ENCODE measurements at places on chromosomes 5 and 9.
A peak's percentile ranks its signal among the peaks of the same experiment; 100 is the strongest.

GRCh38 chr5:36790847-36791246 lies 85.7 kb upstream of the NIPBL start:
- no peak for DNase-seq

- no peak for DNase-seq
Observed at GRCh38 chr5:62182802-62183201, 123.2 kb upstream of the KIF2A start.

- no peak for DNase-seq
Observed at GRCh38 chr5:52579391-52579790, 208.3 kb upstream of the ITGA1 start.

GRCh38 chr5:127746756-127747155 lies 43.6 kb downstream of the CCDC192 start:
- DNase-seq = no peak

DNA sequence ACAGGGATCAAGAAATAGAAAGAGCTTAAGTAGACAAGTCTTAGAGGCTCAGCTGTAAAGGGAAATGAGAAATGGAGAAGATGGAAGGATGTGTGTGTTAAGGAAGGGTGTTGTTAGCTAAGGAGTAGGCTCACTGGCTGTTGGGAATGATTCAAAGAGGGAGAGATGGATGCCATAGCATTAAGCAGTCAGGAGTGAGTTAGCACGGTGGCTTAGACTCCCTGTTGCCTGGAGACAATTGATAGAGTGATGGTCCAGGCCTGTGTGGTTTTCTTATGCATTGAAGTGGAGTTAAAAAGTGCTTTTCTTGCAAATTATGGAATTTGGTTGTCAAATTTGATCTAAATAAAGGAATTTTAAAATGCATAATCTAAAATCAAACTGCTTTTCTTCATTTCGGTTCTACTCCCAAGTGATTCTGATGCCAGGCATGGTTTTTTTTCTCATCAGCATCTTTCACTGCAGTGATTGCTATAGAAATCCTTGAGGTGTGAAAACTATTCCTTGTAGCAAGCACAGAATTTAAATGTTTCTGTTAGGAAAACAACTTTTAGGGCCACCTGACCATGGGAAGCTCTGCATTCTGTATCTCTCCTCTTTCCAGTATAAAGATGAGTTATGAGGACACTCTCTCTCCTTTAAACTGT lies 214.7 kb downstream of the ADCY2 start:
- no peak for DNase-seq

- no peak for DNase-seq
Observed at GRCh38 chr9:34503406-34503805, 19.4 kb downstream of the ENHO start.

DNA sequence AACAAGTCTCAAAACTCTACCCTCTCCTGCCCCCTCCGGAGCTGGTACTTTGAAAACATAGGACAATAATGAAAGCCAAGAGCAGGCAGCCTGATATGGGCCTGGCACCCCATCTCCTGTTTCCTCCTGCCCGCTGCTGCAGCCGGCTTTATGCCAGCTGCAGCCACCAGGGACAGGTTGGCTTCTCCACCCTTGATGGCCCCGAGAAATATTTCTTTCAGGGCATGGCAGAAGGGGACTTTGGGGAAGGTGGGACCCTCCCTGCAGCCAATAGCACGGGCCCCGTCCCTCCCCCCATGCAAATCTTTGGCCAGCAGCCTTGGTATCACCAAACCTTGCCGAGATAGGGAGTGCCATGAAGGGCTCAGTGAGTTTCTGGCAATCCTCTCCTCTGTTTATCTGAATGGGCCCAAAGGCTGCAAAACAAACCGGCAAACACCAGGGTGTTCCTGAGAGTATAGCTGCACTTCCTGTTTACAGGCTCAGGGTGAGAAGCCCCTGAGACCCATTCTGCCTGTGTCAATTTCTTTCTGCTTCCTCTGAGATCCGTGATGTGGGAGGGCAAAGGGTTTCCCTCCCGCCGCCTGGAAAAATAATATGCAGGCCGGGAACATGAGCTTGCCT lies 73.4 kb upstream of the BOD1 start:
- DNase-seq = no peak

DNA sequence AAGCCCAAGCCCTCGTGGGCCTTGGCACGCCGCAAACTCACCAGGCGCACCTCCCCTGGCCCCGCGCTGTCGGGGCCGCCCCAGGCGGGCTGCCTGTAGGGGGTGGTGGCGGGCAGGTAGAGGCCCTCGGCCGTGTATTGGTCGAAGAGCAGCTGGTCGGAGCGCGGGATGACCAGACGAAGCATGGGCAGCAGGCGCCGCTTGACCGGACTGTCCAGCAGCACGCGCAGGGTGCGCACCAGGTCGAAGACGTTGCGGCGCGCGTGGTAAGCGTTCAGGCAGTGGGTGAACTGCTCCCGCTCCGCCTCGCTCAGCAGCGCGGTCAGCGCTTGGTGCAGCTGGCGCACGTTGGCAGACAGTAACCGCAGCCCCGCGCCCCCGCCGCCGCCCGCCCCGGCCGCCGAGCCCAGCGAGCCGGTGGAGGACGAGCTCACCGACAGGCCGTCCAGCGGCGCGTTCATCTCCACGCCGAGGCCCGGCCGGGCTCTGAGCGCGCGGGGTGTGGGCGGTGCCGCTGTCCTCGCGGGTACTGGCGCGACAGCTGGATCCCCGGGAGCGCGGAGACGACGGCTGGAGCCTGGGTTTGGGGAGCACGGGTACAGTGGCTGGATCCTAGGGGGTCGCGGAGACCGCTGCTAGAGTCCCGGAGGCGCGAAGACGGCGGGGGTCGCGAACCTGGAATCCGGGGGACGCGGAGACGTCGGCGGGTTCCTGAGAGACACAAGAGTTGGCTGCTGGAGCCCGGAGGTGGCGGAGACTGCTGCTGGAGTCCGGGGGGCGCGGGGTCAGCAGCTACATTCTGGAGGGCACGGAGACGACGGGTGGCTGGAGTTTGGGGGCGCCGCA lies 709 bp downstream of the WHRN start:
- DNase-seq = no peak

DNA sequence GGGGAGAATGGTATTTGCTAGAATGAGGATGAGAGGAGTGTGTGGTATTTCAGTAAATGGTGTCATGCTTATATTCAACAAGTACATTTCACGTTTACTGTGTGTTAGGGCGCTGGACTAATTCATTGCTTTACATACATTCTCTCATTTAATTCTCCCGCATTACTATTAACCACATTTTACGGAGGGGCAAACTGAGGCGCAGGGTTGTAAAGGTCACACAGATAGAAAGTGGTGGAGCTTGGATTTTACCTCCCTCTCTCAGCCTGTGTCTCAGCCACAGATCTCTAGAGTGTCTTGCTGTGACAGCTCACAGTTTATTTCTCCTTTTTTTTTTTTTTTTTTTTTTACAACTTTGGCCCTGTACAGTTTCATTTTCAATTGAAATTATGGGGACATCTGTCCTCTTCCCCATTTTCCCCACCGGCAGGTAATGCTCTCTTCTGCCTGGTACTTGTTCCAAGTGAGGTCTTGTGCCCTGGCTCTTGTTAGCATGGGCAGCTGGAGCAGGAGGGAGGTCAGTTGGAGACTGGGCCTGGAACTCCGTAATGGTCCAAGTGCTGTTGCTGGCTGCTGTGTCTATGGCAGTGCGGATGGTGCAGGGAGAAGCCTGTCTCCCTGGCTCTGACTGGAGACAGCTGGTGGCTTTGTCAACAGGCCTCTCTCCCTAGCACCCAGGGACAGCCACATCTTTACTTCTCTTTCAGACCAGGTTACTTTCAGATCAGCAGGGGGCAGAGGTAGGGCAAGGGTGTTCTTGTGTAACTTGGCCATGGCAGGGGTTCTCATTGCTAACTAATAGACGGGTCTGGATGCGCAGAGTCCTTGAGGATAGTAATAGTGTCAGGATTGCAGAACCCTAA lies 20.5 kb upstream of the NDST1 start:
- no peak for DNase-seq

DNA sequence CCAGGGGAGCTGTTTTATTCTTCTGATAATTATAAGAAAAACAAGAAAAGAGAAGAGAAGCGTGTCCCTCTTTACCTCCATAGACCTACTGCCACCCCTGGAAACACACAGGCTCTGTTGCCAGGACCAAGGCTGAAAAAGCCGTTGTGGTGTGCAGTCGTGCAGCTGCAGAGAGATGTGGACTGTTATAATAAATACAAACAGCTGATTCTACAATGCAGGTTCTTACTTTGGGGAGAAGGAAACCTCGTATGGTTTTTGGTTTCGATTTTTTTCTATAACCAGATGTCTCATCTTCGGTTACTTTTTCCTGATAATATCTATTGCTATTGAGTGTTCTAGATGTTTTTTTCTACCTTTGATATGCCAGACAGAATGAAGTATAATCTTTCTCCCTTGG lies 28.1 kb downstream of the FYB1 start:
- DNase-seq = no peak

DNA sequence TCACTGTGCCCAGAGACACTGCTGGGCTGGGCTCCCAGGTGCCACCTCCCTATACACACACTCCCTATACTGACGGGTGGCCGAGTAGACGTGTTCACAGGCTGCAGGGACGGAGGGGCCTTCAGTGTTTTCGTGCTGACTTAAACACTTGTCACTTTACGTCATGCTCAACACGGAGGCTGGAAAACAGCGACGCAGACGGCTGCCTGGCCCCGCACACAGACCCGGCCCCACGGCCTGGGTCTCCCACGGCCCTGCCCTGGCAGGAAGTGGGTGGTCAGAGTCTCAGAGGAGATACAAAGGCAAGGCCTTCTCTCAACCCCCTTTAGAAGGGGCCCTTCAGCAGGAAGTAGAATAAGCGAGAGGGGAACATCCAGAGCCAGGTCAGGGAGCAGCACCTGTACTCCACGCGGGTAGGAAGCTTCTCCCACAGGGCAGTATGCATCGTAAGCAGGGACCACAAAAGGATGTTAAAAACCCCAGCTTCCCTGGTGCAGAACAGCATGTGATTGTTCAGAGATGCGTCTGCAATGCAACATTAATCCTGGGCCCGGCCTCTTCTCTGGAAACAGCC lies 11.9 kb upstream of the TBC1D9B start:
- DNase-seq = no peak

- no peak for DNase-seq
Observed at GRCh38 chr5:30686530-30686929, 507.0 kb upstream of the CDH6 start.

GRCh38 chr5:159971514-159971913 lies 37.4 kb upstream of the TTC1 start:
- DNase-seq = no peak

GRCh38 chr9:88820055-88820454 lies 171.2 kb upstream of the S1PR3 start:
- no peak for DNase-seq

DNA sequence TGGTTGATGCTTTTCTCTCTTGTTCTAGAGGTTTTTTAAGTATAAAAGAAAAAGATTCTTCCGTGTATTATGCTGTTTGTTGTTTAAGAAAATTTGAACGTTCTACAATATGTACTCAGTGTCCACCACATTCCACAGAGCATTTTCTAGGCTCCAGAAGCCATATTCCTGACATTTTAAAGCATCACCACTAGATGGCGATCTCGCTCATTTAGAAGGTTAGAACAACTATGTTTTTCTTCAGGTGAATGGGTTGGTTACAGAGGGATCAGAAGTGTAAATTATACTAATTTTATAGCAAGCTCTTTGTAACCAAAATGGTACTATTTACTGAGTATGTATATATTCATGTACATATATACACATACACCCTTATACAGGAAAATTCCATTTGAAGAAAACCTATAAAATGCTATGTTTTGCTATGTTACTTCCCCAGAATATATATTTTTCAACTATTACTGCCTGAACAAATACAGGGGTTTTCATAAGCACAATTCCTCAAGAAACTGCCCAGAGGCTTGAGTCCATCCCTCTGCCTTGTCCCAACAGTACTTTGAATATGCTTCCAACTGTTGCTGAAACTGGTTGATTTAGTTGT lies 284.3 kb downstream of the CCDC171 start:
- no peak for DNase-seq

DNA sequence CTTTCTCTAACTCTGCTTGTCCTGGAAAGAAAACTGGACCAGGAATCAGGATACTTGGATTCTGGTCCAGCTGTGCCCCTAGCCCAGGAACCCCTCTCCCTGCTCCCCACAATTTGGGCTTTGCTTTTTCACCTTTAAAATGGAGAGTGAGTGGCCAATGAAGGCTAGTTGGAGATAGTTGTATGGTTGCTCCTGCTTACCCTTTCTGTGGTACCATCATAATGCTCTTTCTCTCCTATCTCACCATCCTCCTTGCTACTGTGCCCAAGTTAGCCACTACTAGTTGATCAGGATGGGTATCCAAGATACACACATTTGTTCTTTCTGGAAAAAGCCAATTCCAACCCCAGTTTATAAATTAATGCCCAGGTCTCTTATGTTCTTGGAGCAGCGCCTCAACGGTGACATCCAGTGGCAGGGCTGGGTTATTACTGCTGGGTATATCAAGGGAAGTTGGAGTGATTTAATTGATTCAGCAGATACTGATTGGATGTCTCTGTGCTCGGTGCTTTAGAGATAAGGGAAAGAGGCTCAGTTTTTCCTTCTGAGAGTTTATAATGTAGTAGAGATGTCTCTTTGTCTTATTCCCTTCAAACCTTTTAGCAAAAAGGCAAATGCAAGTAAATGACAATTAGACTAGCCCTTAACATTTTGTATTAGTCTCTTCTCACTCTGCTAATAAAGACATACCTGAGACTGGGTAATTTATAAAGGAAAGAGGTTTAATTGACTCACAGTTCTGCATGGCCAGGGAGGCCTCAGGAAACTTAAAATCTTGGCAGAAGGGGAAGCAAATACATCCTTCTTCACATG lies 38.5 kb downstream of the FAXDC2 start:
- DNase-seq = peak; percentile 37

DNA sequence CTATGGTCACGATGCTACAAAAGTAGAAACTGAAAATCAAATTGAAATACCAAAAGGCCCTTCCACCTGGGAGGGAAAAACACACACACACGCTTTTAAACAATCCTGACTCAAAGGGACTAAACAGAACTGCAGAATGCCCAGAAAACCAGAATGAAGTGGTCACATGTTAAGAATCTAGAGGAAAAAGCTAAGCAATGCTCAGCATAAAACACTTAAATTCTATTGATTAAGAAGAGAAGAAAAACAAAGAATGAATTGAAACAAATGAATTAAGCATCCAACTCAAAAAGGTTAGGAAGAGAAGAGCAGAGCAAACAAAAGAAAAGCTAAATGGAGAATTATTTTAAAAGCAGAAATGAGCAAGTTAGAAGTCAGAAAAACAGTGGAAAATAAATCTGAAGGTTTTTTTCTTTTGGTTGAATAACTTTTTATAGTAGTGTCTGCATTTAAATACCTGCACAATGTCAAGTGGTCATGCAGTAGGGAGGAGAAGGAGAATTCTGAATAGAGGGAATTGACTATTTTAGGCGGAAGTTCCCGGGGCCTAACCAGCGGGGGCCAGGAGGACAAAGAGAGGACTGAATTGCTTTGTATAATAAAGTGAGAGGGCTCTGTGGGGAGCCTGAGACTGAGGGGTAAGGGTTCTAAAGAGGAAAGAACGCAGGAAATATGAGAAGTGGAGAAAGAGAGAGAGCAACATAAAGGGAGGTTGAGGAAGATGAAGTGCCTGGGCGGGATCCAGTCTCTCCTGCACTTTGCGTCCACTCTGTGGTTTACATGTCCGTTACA lies 146.8 kb downstream of the ATPSCKMT start:
- DNase-seq = no peak

- no peak for DNase-seq
Observed at GRCh38 chr9:120740132-120740531, 25.9 kb upstream of the MEGF9 start.

GRCh38 chr5:170749911-170750431 lies 33.6 kb upstream of the GABRP start:
- no peak for DNase-seq
